ENCODE measurements at places on chromosomes 11 and 22. TPM values are rescaled to one million over a fixed set of nuclear protein-coding genes. Genes with fewer than 3 reads are reported as not detected.

The SPON1 gene
- 0.14 TPM for total RNA-seq

The TSGA10IP gene
- not detected for total RNA-seq

The SMIM35 gene
- total RNA-seq = 0.28 TPM

The PDE2A gene
- total RNA-seq = 0.33 TPM

The CBLIF gene
- not detected for total RNA-seq

The FBLN1 gene
- not detected for total RNA-seq

The SMPD1 gene
- total RNA-seq = 10.0 TPM

The KRTAP5-11 gene
- total RNA-seq = not detected

The ZNF215 gene
- 3.4 TPM for total RNA-seq

The SMARCB1 gene
- total RNA-seq = 89.9 TPM

The C11orf97 gene
- not detected for total RNA-seq

The ARHGAP8 gene
- total RNA-seq = 0.36 TPM

The PANX2 gene
- total RNA-seq = 1.4 TPM

Measured in activated CD4-positive, alpha-beta T cell treated with anti-CD3 and anti-CD28 coated beads, Interleukin-2, amount 10 ng/mL, durations not matched to agents 24 days and 14 days (primary cell).